CD4-positive, alpha-beta T cell treated with Interleukin-21 for 1 hour (primary cell): ENCODE measurements at places on chromosomes 6 and 20.

DNA sequence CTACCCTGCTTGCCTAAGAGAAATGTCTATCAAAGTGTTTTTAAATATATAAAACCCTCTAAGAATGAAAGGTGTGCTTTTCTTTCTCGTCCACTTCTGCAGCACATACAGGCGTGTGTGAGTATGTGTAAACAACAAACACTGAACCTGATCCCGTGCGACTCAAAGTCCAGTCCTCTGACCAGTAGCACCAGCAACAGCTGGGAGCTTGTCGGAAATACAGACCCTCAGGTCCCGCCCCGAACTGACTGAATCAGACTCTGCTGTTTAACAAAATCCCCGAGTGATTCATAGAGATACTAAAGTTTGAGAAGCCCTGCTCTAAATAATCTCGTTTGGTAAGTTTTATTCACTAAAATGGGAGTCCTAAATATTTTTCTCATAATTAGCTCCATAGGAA lies 208.0 kb upstream of the KCNQ5 start:
- DNase-seq = no peak

- no peak for DNase-seq
Observed at GRCh38 chr20:53844259-53844658, 226.1 kb downstream of the BCAS1 start.

GRCh38 chr20:24364482-24364881 lies 104.9 kb upstream of the SYNDIG1 start:
- no peak for DNase-seq

- no peak for DNase-seq
Observed at GRCh38 chr6:88490908-88491264, 324.7 kb upstream of the CNR1 start.

DNA sequence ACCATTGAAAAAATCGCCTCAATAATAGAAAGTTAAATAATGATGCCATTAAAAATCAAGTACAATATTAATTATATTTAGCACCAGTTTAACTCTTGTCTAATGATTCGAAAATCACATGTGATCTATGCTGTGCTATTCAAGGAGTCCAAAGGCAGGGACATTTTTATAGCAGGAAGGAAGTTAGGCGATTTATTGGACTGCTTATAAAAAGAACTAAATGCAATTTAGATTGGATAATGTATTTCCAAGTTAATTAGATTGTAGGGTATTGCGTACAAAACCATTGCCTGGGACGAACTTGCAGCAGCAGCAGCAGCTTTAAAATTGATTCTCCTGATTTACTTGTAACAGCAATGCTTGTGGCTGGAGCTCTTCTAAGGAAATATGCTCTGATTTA lies 87.4 kb upstream of the TMEM181 start:
- no peak for DNase-seq

DNA sequence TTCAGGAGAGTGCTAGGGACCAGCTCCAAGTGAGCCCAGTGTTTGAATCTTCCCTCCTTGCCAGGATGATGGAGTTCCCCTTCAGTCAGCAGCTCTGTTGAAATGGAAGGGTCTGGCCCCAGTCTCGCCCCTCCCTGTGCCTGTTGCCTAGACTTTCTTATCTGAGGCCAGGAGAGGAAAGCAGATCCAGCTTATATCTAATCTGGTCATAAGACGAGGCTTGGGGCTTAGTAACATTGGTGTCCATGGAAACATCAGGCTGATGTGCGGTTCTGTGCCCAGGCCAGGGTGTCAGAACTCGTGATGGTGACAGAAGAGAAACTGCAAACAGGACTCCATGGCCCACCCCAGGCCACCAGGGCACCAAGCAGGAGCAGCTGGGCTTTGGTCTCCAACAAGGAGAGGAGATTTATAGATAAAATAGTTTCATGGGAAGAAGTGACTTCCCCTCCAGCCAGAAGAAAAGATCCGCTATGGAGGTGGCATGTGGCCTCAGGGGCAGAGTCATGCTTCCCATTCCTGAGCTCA lies 9.8 kb downstream of the MAS1L start:
- no peak for DNase-seq

- DNase-seq = no peak
Observed at GRCh38 chr6:24874776-24875533, 60.8 kb downstream of the RIPOR2 start.

DNA sequence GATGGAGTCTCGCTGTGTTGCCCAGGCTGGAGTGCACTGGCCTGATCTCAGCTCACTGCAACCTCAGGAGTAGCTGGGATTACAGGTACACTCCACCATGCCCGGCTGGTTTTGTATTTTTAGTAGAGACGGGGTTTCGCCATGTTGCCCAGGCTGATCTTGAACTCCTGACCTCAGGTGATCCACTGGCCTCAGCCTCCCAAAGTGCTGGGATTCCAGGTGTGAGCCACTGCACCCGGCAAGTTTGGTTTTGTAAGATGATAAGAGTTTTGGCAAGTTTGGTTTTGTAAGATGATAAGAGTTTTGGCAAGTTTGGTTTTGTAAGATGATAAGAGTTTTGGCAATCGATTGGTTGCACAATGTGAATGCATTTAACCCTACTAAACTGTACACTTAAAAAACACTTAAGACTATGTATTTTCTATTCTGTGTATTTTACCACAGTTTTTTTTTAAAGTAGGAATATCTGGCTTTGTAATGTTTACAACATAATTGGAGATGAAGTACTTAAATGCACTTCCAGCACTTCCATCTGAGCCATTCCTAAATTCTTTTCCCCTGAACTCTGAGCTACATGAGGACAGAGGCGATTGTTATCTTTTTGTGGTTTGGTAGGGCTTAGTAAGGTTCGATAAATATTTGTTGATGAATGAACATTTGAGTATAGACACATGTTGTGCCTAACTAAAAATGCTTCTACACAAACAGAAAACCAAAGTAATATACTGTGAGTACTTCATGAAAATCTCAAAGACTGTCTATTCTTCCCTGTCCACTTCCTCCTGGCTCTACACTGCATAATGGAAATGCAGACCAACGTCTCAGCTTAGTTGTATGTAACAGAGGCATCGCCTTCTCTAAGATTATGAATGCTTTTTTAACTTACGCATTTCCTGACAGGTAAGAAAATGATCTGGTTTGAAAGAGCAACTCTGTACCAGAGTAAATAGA lies 18.8 kb downstream of the SAMHD1 start:
- no peak for DNase-seq

DNA sequence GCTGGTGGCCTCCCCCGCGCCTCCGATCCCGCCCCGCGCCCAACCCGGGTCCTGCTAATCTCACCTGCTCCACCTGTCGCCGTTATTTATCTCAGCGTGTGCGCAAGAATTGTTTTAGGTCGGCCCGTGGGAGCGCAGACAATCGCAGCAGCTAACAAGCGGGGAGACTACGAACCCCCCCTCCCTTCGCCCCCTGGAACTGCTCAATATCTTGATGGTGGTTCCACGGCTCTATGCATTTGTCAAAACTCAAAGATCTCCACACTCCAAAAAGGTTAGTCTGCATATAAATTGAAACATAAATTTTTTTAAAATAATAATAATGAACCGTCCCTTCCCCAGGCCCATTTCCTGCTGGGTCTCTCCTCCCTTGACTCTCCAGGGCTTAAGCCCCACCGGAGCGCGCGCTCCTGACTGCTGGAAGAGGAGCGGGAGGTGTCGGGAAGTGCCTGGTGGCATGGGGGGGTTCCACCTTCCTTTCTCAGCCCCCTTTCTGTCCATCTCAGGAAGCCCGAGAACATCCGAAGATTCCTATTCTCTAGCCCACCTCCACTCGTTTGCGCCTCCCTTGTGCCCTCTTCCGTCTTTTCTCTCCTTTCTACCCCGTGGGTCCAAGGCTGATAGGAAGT lies 1.6 kb upstream of the MDGA1 start:
- DNase-seq = peak; percentile 77

DNA sequence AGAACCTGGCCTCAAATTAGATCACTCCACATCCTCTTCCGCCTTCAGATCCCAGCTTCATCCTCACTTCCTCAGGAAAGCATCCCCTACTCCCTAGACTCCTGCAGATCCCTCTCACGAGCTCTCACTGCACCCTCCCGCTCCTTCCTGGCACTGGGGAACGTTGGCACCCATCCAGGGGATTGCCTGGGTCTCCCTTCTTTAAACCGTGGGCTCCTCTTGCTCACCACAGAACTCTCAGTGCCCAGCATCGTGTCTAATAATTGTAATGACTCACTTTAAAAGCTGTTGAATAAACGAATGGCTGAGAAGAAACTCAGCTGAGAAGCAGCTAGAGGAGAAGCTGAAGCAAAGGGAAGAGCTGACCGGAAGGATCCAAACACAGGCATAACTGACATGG lies 20.4 kb downstream of the ZC3H12D start:
- no peak for DNase-seq

- no peak for DNase-seq
Observed at GRCh38 chr6:53614676-53615075, 50.9 kb downstream of the KLHL31 start.

- DNase-seq = no peak
Observed at GRCh38 chr6:7895125-7895423, 15.5 kb downstream of the TXNDC5 start.

GRCh38 chr6:2861060-2861821 lies 19.6 kb upstream of the SERPINB1 start:
- DNase-seq = peak; percentile 69
